Activated CD8-positive, alpha-beta memory T cell treated with anti-CD3 and anti-CD28 coated beads, Interleukin-2, amount 50 U/mL, for 4 hours (primary cell): ENCODE measurements at places on chromosomes 12 and 14.

DNA sequence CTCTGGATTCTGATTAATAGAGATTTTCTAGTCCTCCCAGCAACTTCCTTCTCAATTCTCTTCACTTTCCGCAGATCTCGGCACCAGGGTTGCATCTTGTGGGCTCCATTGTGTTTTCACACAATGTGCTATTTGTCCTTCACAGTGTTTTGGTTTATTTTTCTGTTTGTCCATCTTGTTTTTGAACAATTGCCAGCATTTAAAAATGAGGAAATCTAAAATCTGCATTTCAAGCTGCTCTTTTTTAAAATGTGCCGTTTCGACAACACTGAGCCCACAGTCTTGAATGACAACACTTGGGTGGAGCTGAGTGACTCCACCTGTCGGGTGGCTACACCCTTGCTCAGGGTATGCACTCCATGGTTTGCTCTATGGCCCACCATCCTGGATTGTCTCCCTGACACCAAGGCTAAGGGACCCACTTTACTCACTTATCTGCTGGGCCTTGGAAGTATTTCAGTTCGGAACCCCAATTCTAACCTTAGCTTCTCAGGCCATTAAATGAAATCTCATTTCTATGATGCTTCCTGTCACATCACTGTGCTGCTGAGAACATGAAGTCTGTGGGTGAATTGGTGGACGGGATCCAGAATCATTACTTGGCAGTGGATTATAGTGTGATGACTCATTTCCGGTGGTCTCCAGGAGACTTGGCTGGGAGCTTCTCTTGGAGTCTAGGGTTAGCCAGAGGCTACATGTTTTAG lies 3.4 kb upstream of the MYRFL start:
- DNase-seq = no peak

GRCh38 chr12:107328442-107329133 lies 235.2 kb upstream of the CRY1 start:
- no peak for DNase-seq

DNA sequence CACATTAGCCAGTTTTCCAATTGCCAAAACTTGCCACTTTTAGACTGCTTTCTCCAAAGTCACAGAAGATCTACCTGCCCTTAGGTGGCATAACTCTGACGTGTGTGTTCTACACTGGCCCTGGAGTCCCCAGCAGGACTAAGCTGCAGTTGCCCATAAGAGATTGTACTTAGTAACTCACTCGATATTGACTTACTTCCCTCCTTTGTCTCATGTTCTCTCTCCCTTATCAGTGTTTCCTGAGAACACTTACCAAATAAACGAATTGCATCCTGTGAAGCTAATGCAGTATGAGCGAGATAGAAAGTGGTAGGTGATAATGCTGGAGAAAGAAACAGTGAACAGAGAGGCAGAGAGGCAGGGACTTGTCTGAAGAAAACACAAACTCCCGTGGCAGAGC lies 117.2 kb downstream of the NUAK1 start:
- DNase-seq = no peak

- no peak for DNase-seq
Observed at GRCh38 chr12:112964915-112965314, 13.4 kb upstream of the OAS2 start.

DNA sequence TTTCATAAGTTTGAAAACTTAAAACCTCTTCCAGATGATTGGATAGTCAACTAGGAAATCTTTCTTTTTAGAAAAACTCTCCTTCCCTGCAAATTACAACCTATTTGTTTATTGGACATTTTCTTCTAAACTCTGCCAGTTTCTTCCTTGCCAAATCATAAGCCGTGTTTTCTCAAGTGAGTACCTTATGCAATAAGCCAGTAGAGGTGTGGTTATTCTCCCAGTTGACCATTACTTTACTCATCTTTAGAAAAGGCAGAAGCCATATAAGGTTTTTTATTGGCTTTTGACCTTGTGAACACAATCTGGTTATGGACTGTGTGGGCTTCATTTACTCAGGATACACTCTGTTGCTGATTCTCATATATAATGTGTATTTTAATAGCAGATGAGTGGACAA lies 14.6 kb downstream of the ACTR6 start:
- no peak for DNase-seq

- no peak for DNase-seq
Observed at GRCh38 chr12:46490635-46491034, 118.1 kb upstream of the SLC38A2 start.

GRCh38 chr12:53972722-53973235 lies at the start of gene HOXC11:
TSS of gene HOXC11 (plus strand) at chr12:53973126. CDS start at chr12:53973242, 116 bp downstream.
- DNase-seq = no peak

- no peak for DNase-seq
Observed at GRCh38 chr12:32901553-32901952, 5.0 kb upstream of the PKP2 start.

GRCh38 chr14:102363182-102363943 lies 622 bp downstream of the TECPR2 start:
- DNase-seq = peak; percentile 37

DNA sequence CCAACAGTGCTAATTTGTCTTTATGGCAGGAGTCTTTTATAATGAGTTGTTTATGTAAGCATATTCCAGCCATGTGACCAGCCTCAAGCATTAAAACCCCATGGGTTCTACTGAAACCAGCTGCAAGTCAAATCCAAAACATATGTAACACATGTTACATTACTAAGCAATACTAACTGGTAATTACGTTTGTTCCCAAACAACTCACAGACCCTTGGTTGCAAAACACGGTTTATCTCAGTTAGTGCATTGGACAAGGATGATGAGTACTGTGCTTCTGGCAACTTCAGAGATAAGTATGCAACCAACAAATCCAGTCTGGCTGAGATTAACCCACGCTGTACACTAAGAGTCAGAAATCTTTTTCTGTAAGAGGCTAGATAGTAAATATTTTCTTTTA lies 110.1 kb upstream of the FAR2 start:
- DNase-seq = no peak

DNA sequence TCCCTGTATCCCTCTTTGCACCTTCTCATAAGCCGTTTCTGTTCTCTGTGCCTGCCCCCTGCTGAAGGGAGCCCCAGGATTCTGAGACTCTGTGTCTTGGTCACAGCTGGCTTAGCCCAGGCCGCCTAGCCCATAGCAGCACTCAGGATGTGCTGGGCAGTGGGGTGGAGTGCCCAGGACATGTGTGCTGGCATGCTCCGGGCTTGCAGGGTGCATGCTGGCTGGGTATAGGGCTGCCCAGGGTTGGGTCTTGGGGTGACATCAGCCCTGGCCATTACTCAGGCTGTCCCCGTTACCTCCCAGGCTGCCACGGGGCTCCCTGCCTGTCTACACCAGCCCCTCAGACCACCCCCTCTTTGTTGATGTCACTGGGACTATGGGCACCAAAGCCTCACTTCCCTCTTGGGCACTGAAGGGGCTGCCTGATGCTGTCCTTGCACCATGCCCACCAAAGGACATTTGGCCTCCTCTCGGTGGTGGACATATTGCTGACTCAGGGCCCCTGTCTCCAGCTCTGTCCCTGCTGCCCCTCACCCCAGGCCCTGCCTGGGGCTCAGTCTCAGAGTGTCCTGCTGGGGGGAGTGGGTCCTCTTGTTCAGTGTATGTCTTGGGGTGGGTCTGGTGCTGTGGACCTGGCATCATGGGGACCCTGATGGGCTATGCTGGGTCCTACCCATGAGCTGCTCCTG lies 2.4 kb downstream of the CEP170B start:
- no peak for DNase-seq

DNA sequence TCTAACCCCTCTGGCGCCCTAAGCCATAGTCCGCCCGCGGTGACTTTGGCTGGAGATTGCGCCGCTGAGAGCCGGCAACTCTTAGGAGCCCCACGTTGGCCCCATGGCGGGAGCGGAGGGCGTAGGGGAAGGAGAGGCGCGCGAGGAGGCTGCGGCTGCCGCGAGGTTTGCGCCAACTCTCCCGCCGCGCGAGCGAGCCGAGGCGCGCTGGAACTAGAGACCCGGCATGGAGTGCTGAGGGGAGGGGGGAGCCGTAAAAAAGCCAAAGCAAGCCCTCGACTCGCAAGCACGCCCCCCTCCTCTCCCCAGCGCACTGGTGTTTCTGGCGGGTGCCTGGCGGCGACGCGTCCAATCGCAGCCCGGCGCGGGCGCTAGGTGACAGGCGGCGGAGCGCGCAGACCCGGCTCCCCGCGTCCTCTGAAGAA lies at the start of gene SYT10:
SYT10 (minus strand) TSS at position 233 of the 425 bp plus-strand sequence. CDS start 297 bp downstream, outside the sequence.
- DNase-seq = no peak

DNA sequence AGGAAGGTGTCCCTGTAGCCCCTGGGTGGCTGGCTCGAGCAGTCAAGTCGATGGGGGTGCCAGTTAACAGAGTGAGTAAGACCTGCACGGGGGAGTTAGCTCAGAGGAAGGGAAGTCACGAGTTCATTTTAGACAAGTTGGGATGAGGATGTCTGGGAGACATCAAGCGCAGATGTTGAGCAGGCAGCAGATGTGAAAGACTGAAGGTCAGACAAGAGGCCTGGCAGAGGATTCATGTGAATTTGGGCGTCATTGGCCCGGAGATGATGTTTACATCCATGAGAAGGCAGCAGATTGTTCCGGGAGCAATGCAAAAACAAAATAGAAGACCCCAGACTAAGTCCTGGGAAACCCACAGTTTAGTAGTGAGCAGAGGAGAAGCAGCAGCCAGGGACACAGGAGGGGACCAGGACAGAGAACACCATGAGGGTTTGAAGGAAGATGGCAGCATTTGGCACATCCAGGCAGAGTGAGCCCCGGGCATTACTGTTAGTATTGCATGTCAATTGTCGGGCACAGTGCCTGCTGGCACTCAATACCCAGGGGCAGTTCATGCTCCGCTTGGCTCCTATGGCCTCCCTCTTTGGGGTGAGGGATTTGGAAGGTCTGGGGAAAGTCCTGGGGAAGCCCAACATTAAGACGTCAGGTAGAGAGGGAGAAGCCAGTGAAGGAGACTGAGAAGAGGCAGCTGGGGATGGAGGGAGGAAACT lies 15.1 kb downstream of the LTBP2 start:
- DNase-seq = no peak

GRCh38 chr12:130675791-130676190 lies 40.3 kb downstream of the RIMBP2 start:
- DNase-seq = no peak

- no peak for DNase-seq
Observed at GRCh38 chr12:43795716-43796280, 10.3 kb downstream of the TWF1 start.

- DNase-seq = no peak
Observed at GRCh38 chr12:25004447-25004846, 55.5 kb upstream of the BCAT1 start.

DNA sequence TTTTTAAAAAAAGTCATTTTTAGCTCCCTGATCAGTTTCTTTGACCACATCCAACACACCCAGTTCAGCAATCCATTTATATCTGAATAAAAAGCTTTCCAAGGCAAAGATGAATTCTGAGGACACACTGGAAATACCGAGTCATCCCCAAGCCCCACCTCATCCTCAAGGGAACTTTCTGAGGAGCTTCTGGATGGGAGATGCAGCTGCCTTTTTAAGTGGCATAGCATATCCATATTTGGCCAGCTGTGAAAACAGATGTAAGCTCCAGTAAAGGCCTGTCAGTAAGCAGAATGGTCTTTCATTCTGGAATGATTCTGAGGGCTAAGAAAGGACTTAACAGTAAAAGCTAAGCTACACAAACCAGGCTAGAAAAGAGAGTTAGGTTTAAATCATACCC lies 18.4 kb downstream of the ZFYVE1 start:
- no peak for DNase-seq

DNA sequence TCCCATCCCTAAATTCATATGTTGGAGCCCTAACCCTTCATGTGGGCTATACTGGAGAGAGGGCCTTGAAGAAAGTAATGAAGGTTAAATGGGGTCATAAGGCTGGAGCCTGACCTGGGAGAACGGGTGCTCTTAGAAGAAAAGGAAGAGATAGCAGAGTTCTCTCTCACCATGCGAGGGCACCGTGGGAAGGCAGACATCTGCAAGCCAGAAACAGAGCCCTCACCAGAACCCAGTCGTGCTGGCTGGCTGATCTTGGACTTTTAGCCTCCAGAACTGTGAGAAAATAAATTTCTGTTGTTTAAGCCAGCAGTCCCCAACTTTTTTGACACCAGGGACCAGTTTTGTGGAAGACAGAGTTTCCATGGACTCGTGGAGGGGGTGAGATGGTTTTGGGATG lies 149.3 kb downstream of the ATP23 start:
- DNase-seq = no peak

GRCh38 chr12:2503762-2504161 lies 291.0 kb upstream of the FKBP4 start:
- no peak for DNase-seq
